ENCODE measurements at places on chromosomes 2 and 18.

GRCh38 chr2:225326969-225327368 lies 72.5 kb upstream of the NYAP2 start:
- no peak for DNase-seq

DNA sequence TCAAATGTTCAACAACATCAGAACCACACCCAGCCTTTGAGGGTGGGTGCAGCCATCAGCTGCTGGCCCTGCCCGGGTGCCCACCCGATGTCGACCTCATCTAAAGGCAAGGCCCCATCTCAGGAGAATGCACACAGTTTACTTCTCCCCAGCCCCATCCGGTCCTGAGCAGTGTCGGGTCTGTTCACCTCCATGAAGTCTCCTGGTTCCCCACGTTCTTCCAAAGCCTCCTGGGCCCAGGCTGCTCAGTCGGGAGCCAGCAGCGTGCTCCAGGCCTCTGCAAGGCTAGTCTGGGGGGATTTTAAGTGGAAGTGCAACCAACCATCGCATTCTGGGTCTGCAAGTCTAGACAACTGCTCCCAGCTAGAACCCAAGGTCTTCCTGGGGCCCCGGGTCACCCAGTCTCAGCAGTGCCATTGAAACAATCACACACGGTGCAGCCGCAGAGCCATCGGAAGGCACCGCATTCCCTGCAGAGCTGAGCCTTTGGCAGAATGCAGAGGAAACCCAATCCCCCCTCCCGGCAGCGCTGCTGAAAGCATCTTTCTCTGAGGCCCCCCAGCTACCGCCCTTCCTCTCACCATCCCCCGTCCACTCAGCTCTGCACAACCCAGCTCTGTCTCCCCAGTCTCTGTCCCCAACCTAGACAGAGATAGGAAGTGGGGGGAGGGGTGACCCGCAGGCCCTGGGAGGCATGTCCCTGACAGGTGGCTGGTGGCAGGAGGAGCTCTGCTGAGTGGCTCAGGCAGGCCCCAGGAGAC lies 8.5 kb downstream of the ESPNL start:
- no peak for DNase-seq

DNA sequence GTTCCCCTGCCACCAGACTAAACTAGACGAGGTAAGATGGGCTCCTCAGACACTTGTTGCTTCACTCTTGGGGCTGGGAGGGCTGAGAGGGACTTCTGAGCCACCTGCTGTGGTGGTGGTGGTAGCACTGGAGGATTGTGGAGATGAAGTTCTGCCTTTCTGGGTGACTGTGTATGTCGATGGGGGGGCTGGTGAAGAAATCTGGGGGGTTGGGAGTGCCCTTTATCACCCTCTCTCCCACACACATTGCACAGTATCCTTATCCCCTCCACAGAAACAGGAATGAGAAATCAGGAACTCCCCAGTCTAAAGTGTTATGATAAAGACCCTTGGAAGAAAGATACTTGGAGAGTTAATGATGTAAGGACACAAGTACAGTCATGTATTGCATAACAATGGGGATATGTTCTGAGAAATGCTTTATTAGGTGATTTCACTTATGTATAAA lies 38.5 kb downstream of the HK2 start:
- DNase-seq = no peak

DNA sequence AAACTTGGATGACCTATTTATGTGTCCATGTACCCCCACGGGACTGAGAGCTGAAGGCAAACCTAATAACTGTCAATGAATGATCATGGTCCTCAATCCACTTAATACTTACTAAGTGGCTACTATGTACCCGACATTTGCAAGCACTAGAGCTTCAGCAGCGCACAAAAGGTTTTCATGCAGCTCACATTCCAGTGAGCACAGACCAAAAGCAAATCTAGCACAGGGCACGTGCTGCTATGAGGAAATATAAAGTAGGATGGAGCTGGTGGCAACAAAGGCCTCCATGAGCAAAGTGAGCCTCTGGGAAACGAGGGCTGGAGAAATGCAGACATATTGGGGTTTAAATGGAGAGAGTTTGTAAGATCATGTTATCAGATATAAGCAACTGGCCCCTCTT lies 3.5 kb downstream of the SLC40A1 start:
- DNase-seq = no peak

DNA sequence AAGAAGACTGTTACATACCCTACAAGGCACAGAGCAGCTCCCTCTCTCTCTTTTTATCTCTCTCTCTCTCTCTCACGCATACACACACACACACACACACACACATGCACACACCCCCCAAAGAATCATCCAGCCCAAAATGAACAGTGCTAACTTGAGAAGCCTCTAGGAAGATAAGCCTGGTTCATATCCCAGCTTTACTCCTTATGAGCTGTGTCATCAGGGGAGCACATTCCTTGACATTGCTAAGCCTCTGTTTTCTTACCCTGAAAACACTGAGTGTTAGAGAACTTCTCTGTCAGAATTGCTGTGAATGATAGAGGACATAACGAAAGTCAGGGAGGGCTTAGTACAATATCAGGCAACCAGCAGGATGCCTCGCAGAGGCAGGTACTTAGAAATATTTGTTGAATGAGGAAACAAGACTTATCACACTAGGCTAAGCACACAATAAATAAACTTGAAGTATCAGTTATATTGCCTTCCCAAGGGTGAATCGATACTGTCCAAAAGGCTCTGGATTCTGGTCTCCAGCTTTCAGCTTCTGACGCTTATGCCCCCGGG lies 725.6 kb upstream of the ID2 start:
- peak; percentile 37 for DNase-seq

DNA sequence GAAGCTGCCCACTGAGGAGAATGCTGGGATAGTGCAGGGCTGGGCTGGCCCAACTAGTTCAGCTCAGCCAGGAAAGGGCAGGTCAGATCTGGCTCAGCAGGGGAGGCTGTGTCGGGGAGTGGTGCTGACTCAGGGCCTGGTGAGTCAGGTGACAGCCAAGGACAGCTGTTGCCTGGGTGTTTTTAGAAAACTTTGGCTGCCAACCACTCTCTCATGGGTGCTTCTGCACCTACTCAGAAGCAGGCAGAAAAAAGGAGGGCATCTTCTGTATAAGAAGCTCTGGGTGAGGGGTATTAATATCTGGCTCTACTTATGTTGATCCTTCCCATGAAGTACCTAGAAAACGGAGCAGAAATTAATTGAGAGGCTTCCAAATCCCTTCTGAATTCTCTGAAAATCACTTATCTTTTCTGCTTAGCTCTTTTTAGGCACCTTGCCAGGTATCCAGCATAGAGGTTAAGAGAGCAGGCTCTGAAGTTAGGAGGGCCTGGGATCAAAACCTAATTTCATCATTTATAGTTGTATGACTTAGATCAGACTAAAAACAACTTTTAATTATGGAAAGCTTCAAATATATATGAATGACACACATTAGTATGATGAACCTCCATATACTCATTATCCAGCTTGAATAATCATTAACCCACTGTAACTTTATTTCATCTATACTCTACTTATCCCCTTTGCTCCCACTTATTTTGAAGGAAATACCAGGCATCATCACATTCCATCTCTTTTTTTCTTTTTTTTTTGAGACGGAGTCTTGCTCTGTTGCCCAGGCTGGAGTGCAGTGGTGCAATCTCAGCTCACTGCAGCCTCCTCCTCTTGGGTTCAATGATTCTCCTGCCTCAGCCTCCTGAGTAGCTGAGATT lies 15.5 kb upstream of the RAB10 start:
- peak; percentile 93 for DNase-seq

GRCh38 chr2:151138507-151138906 lies 123.2 kb downstream of the RBM43 start:
- peak; percentile 40 for DNase-seq

- no peak for DNase-seq
Observed at GRCh38 chr2:163717993-163718680, 17.7 kb downstream of the FIGN start.

GRCh38 chr2:35501076-35501475 lies 854.5 kb upstream of the CRIM1 start:
- DNase-seq = no peak

- no peak for DNase-seq
Observed at GRCh38 chr2:120909102-120909501, 173.4 kb downstream of the GLI2 start.

DNA sequence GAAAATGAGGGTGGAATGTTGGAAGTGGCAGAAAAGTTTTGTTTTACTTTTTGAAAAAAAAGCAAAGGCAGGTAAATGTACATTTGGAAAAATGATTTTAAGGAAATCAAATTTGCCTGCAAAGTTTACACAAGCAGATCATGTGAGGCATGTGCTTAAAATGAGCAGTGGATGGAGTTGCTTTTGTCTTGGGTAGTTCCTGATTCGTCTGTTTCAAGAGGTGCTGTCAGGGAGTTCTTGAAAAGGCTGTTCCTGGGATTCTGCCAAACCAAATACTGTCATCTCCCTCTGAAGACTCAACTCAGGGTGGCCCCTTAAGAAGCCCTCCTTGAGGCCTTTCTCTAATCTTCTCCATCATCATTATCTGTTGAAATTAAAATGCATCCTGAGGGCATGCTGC lies 59.0 kb downstream of the TACR1 start:
- no peak for DNase-seq

- no peak for DNase-seq
Observed at GRCh38 chr2:218732761-218733158, 22.1 kb downstream of the TTLL4 start.

- no peak for DNase-seq
Observed at GRCh38 chr2:985317-985898, 34.8 kb downstream of the SNTG2 start.

GRCh38 chr2:215973145-215973792 lies 40.1 kb downstream of the MREG start:
- no peak for DNase-seq

DNA sequence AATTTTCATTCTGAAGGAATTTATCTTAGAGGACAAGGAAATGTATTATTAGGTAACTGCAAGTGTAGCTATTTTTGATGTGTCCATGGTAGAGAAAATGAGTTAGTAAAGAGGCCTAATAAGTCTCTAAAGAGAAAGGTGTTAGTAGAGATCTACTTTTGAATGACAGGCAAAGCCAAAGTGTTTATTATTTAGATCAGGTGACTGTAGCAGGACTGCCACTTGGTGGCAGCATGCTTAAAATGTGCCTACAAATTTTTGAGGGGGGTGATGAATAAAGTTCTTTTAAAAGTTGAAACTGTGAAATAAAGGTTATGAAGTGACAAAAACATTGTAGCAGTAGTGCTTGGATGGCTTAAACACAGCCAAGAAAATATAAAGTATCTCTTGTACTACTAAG lies 421.5 kb upstream of the MEIS1 start:
- no peak for DNase-seq

DNA sequence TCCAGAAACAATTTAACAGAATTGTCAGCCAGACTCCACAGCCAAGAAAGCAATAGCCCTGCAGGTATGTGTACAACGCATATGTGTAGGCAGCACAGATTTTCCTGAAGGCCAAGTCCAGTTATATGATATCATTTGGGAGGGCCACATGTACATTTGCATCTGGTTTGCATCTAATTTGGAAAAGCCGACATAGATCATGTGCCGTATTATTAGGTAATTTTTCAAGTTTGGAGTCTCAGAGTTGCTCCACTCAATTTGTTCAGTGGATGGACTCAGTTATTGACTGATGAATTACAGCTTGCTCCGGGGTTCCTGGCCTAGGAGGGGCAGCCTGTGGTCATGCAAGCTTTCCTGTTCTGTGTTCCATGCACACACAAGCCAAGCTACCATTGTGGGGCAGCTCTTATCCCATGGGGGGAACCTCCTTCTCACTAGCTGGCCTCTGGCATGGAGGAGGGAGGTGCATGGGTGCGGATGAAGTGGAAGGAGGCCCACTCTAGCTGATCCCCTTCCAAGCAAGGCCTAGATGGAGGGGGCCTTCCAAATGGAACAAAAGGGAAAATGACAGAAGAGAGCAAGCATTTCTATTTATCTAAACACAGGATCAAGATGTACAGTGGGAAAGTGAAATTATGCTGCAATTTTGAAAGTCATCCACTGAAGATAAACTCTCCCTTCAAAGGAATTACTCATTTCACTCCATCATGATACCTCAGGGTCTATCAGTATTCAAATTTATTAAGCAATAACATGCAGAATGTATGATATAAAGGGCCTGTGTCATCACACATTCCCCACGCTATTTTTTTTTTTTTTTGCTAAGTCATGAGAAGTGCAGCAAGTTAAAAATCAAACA lies 202.6 kb upstream of the SMAD2 start:
- no peak for DNase-seq

GRCh38 chr2:233063269-233063975 lies 3.3 kb downstream of the INPP5D start:
- DNase-seq = no peak

- DNase-seq = no peak
Observed at GRCh38 chr18:71212222-71212621, 923.4 kb downstream of the SOCS6 start.

Measured in AG20443 (cell line).